ENCODE measurements at places on chromosomes 2 and 18. TPM values are rescaled to one million over a fixed set of nuclear protein-coding genes. Genes with fewer than 3 reads are reported as not detected.

GRCh38 chr18:8516371-8517250 lies 92.6 kb upstream of the RAB12 start:
- DNase-seq: no peak

GRCh38 chr2:139218181-139218580 lies 438.0 kb upstream of the NXPH2 start:
- no peak for DNase-seq

DNA sequence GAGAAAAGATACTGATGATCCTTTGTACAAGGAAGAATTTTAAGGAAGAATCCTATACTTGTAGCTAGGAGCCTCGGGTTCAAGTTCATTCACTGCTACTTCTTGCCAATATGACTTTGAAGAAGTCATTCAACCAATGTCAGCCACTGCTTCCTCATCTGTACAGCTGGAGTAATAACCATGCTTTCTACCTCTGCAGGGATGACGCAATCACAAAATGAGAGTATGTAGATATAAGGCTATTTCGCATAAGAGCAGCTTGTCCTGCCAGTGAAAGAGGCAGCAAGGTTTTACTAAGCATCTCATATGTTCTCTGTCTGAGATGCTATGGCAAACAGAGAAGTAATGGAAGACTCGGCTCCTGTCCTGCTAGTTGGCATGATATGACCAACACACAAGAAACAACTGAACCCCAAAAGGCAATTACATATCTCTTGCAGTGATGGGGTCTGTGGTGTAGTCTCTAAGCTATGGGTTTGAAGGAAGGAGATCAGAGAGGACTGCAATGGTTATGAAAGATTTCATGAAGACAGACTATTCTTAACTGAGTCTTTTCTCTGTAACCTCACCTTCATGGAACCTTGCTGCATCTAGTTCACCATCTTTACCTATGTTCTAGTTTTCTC lies 9.2 kb downstream of the AAK1 start:
- DNase-seq: no peak

- no peak for DNase-seq
These were observed 1323.7 kb upstream of the PIK3C3 start for GRCh38 chr18:40631319-40631718.

DNA sequence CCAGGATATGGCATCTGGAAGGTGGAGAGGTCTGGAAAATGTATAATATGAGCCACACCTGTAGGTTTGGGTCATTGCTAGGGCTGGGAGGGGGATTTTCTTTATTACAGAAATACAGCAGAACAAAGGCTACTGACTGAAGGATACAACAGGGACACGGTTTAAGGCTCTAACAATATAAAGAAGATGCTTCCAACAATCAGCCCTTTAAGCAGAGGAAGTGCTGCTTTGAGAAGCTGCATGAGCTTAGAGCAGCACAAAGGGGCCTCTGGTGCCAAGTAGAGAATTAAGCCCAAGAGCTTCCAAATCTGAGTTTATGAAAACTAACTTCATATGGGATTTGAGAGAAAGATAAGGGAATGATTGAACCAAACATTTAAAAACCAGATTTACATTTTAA lies 174.5 kb upstream of the RMP24 start:
- no peak for DNase-seq

DNA sequence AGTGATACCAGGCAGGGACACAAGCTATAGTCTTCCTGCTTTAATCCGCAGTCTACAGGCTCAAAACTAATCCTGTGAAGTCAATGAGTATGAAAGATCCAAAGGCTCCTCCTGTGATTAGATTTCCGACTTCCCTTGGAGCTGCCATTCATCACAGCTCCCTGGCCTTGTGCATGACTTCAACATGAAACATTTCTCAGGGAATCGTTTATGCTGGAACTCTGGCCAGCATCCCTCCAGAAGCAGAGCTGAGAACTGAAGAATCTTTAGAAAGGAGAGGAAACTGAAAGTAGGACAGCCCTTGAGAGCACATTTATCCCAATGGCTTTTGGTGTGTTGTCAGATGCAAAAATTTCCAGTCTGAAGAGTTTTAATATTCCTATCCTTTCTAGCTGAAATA lies 84.3 kb upstream of the SESTD1 start:
- no peak for DNase-seq

DNA sequence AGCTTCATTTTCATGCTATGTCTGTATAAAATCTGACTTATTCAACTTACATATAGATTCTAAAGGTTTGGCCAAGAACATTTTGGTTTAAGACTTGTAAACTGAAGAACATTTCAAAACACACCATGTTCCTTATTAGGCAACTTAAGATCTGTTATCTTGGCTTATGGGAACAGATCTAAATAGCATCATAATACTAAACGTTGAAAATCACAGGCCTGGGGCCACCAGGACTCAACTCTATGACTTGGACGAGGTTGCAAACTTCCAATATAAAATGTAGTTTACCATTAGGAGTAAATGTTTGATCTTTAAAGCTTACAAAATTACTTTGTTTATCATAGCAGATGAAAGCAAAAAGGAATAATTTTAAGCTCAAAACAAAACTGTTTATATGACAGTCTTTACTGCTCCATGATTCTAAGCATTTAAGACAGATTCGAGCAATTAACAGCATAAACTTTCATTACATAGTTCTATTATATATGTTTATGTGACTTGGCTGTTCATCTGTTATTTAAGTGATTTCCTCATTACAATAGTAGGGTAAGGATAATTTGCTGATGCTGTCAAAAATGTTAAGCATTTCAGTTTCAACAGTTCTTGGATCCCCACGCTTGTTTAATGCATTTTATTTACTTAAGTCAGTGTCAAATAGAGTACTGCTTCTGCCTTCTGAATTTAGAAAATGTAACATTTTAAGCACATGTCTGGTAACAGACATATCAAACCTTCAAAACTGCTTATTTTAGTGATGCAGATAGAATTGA lies 8.3 kb downstream of the TCF4 start:
- DNase-seq: no peak

- DNase-seq: no peak
These were observed 900.7 kb upstream of the SOX11 start for GRCh38 chr2:4791488-4791887.

- DNase-seq: no peak
These were observed 148.8 kb downstream of the ARL4C start for GRCh38 chr2:234348081-234348480.

DNA sequence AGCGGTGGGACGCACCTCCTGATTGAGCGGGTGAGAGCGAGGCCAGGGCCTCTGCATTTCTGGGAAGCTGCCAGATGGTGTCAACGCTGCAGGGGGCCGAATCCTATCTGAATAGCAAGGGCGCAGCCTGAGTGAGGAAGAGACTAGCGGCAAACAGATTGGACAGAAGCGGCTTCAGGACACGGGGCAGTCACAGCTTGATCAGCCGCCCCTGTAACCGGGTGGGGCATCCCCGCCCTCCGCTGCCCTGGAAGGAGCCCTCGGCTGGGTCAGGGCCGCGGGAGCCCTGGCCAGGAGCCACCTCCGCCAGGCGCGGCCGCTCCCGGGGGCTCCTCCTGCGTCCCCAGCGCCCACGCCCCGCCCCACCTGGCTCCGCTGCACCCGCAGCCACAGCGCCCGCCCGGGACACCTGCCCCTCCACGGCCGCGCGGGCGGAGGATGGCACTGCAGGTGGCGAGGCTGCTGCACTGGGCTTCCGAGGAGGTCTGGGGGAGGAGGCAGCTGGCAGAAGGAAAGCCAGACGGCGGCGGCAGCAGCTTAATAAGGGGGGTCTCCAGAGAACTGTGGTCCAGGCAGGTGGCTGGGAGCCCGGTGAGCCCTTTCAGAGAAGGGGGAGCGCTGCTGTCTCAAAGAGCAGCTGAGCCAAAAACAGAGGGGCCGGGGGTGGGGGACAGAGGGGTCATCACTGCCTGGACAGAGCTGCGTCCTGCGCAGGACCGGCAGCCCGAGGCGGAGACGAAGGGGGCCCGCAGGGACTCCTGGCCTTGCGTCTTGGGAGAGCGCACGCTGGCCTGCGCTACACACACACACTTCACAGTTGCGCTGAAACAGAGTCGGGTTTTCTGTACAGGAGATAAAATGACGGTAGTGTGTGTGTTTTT lies 18.8 kb upstream of the SOX11 start:
- DNase-seq: no peak

GRCh38 chr2:224556381-224556780 lies 28.8 kb downstream of the CUL3 start:
- no peak for DNase-seq

DNA sequence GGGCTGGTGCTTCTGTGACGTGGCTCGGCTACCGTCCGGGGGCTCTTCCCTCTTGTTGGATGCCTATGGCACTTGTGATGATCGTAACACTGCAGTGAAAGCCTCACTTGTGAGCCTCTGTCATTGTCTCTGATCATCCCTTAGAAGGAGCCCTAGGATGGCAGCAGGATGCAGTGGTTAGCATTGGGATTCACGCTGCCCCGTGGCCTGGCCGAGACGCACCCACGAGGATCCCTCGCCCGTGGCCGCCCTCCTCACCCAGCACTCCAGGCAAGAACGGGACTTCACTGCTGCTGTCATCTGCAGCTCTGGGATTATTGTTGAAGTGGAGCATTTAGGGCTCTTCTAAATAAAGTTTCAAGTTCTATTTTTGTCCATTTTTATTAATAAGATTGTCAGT lies 46.8 kb upstream of the CTDP1 start:
- DNase-seq: no peak

GRCh38 chr2:9280224-9280623 lies 73.6 kb downstream of the ASAP2 start:
- no peak for DNase-seq

- no peak for DNase-seq
These were observed 311.3 kb downstream of the TNS1 start for GRCh38 chr2:217691516-217691915.

- no peak for DNase-seq
These were observed 72.1 kb upstream of the NOSTRIN start for GRCh38 chr2:168730344-168730743.

GRCh38 chr2:170235860-170236679 lies 58.1 kb downstream of the MYO3B start:
- no peak for DNase-seq

DNA sequence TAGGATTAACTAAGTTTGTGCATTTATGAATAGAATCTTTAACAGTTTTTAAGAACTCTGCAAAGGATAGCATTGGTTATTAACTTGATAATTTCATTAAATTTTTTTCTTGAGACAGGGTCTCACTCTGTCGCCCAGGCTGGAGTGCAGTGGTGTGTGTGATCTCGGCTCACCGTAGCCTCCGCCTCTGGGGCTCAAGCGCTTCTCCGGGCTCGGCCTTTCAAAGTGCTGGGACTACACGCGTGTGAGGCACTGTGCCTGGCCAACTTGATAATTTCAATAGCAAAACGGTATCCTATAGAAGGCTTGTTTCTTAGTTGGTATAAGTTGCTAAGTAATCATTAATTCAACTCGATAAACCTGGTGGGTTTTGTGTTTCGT lies 38.0 kb downstream of the ADNP2 start:
- no peak for DNase-seq

- DNase-seq: no peak
These were observed 435.1 kb upstream of the CDH20 start for GRCh38 chr18:60898111-60898510.

DNA sequence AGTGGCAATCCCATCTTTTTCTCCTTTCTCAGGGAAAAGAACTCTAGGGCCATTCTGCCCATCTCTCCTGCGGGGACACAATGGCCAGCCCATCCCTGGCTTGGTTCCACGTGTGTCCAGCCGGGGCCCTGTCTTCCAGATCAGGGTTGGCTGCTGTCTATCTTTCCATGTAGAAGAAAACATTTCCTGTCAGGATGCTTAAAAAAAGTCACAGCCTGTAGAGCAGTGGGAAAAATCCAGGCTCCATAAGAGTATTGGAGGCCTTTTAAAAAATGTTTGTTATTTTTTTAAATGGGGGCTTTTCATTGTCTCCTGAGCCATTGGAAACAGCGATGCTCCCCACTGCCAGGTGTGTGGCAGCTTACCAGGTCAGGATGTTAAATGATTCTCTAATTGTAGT lies 105.6 kb downstream of the TGFA start:
- DNase-seq: no peak

- no peak for DNase-seq
These were observed 43.5 kb downstream of the CWC22 start for GRCh38 chr2:179963626-179964025.

- DNase-seq: no peak
These were observed 186.7 kb downstream of the CAMKMT start for GRCh38 chr2:44548221-44549098.

- no peak for DNase-seq
These were observed 80.4 kb downstream of the MTA3 start for GRCh38 chr2:42648796-42649195.

GRCh38 chr2:42360493-42360889 lies 526 bp downstream of the COX7A2L start:
- DNase-seq: no peak

DNA sequence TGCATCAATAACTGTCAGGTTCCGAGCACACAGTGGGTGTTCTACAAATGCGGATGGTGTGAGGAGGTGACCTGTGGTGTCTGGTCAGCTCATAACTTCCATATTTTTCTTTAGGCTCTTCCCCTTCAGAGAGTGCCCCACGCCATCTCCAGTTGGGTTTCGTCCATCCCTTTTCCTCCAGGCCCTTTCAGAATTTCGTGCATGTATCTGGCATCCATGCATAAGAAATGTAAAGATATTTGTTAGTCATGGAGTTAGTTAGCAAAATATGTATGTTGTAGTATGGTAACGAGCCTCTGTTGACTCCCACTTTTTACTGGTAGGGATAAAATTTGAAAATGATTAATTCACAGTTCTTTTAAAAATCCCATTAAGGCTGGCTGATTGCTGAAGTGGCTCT lies 67.2 kb downstream of the SNTG2 start:
- no peak for DNase-seq

DNA sequence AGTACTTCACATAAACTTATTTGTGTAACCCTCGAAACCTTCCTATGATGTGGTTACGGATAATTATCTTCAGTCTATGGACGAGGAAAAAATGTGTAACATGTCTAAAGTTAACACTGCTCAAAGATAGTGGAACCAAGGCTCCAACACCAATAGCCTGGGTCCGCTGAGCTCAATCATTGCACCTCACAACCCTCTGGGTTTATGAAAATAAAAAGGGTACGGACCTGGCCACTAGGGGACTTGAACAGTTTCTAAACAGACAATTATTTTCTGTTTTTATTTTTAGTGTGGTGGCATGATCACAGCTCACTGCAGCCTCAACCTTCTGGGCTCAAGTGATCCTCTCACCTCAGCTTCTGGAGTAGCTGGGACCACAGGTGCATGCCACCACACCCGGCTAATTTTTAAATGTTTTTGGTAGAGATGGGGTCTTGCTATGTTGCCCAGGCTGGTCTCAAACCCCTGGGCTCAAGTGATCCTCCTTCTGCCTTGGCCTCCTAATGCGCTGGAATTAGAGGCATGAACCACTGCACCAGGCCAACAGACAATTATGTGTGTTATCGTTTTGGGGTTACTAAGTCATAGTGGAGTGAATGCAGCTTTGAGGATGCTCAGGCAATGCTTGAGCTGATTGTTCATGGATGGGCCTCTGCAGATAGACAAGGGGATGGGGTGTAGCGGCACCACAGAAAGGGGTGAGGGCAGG lies 10.1 kb downstream of the CASP8 start:
- no peak for DNase-seq

GRCh38 chr2:8999797-9000196 lies 3.7 kb downstream of the MBOAT2 start:
- no peak for DNase-seq

The RAPGEF4 gene
- total RNA-seq: 20.2 TPM

The TMEM87B gene
- 25.0 TPM for total RNA-seq

The KCNK3 gene
- total RNA-seq: 2.8 TPM

The SUMO1 gene
- total RNA-seq: 136 TPM

The FOXI3 gene
- not detected for total RNA-seq

The SLC8A1 gene
- 257 TPM for total RNA-seq

The NGEF gene
- 18.4 TPM for total RNA-seq

The SKOR2 gene
- total RNA-seq: not detected

The EPHA4 gene
- 84.7 TPM for total RNA-seq
